Activated naive CD4-positive, alpha-beta T cell treated with anti-CD3 and anti-CD28 coated beads, Interleukin-2, amount 50 U/mL, for 72 hours (primary cell): ENCODE measurements at places on chromosomes 5 and 9. TPM values are rescaled to one million over a fixed set of nuclear protein-coding genes. Genes with fewer than 3 reads are reported as not detected.

GRCh38 chr5:102794677-102795331, 39.7 kb downstream of the PAM start:
- DNase-seq = no peak

DNA sequence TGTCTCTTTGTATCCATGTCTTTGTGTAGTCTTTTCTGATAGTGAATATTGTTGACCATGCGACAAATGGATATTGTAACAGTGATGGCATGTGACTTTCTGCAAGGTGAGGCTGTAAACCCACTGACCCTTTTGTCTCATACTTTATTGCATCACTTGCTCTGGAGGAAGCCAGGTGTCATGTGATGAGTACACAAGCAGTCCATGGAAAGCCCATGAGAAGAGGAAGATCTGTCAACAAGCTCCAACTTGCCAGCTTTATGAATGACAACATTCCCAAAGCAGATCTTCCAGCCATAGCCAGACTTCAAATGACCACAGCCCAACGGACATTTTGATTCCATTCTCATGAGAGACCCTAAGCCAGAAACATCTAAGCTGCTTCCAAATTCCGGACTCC, 450.1 kb upstream of the ACTBL2 start:
- no peak for DNase-seq

DNA sequence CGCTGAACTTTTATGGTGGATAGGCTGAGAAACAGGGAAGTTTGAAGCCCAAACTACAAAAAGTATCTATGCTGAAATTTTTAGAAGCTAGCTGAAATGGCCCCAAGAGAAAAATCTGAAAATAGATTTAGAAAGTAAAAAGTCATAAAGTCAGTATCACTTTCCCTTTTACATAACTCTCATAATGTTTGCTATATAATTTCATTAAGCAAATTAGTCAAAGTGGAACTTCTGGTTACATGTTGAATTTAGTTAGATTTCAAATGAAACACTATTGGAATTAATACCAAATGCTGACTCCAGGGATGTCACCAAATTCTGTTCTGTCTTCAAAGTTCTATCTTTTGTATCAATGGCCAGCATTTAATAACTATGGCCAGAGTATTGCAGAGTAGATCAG, 126.9 kb downstream of the TTC39B start:
- DNase-seq = no peak

DNA sequence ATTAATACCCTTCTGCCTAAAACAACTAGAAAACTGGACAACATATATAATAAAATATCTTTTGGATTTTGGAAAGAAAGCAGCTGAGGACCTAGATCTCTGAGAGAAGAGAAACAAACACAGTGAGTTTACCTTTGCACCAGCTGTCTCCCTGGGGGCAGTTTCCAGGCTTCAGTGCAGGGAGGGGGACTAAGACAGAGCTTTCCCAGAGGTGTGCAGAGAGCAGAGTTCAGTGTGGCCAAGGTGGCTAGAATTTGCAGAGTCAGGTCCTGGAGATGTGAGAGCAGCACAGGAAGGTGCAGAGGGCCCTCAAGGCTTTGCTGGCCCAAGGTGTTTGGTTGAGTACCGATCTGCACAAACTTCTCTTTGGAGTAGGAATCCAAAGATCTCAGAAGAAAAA, 26.3 kb upstream of the PTPDC1 start:
- DNase-seq = no peak

- DNase-seq = no peak
Measured at GRCh38 chr5:78221964-78222451, 72.5 kb downstream of the AP3B1 start.

DNA sequence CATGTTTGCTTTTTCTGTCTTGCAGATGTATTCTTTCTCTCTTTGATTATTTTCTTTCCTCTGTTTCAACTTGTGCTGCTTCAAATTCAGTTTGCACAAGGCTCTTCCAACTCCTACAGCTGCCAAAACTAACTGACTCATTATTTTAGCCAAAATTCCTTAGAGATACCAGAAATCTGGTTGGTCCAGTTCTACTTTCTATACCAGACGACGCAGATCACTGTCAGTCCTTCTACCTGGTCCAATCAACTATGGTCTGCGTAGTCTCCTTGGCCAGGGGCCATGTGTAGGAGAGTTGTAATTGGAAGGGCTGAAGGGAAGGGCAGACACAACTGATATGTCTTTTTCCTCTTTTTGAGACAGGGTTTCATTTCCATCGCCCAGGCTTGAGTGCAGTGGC, 51.9 kb upstream of the JAK2 start:
- DNase-seq = no peak

DNA sequence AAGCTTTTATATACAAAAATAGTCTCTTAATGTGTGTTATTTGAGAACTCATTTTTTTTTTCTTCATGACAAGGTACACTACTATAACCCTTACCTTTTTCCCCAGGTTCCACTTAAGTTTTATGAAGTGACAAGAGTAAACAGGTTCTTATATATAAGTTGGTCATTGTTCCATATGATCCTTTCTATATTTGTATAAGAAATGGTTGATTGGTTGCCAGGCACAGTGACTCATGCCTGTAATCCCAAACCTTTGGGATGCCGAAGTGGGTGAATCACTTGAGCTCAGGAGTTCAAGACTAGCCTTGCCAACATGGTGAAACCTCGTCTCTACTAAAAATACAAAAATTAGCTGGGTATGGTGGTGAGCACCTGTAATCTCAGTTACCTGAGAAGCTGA, 108.3 kb downstream of the PCSK1 start:
- DNase-seq = no peak

DNA sequence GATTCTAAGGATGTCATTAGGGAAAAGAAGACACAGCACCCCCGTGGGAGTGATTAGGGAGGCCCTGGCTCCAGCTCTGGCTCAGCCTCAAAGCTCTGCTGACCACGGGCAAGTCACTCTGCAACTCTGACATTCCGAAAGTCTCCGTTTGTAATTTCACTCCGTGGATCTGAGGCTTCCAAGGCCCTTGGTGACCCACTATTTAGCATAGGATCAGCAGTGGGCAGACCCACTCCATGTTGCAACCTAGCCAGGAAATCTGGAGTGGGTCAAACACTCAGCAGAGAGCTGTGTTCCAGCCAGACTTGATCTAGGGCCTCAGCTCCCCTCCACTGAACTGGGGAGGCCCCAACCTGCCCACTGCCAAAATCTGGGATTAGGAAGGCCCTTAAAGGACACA, 11.8 kb downstream of the PHF19 start:
- DNase-seq = no peak

- no peak for DNase-seq
Measured at GRCh38 chr9:13705918-13706317, 426.4 kb upstream of the MPDZ start.

DNA sequence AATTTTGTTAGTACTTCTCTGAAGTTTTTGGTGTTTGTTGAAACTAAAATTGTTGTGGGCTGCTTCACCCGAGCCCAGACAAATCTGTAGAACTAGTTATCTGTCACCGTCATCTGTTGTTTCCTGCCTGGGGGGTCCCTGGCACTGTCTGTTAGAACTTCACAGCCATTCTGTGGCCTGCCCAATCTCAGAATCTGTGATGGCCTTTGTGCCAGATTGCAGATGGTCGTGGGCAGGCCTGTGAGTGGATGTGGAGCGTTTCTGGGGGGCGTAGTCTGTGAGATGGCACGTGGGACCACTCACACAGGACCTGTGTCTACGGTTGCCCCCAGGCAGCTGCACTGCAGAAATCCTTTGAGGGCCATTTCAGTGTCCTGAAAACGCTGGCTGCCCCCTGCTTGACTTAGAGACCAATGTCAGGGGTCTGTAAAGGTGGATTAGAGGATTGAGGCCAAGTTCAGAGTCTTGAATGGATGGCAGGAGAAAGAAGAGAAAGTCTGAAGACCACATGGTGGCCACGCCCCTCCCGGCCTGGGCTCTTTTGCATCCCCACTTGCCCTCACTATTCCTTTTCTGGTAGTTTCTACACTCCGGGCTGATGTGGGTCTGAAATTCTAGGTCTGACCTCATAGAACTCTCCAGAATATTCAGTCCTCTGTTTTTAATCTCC, 38.3 kb downstream of the TRIO start:
- DNase-seq = no peak

- DNase-seq = no peak
Measured at GRCh38 chr5:169421677-169422076, 120.7 kb upstream of the SLIT3 start.

GRCh38 chr9:129828051-129828450, 4.1 kb upstream of the TOR1A start:
- no peak for DNase-seq

DNA sequence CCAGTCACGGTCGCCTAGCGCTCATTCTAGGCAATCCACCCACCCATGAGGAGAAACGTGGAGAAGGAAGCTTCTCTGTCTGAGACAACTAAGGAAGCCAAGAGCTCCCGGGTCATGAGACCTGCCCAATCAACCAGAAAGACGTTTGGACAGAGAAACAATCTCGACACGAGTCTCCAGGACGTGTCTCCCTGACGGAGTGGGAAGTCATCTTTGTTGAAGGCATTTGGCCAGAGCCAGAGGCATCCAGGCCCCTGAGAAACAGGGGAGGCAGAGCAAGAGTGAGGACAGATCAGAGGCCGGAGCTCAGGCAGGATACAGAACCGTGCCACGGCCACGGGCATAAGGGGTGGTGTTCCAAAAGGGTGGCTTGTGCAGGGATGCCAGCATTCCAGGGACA, 479.0 kb downstream of the SPATA31A7 start:
- DNase-seq = no peak

DNA sequence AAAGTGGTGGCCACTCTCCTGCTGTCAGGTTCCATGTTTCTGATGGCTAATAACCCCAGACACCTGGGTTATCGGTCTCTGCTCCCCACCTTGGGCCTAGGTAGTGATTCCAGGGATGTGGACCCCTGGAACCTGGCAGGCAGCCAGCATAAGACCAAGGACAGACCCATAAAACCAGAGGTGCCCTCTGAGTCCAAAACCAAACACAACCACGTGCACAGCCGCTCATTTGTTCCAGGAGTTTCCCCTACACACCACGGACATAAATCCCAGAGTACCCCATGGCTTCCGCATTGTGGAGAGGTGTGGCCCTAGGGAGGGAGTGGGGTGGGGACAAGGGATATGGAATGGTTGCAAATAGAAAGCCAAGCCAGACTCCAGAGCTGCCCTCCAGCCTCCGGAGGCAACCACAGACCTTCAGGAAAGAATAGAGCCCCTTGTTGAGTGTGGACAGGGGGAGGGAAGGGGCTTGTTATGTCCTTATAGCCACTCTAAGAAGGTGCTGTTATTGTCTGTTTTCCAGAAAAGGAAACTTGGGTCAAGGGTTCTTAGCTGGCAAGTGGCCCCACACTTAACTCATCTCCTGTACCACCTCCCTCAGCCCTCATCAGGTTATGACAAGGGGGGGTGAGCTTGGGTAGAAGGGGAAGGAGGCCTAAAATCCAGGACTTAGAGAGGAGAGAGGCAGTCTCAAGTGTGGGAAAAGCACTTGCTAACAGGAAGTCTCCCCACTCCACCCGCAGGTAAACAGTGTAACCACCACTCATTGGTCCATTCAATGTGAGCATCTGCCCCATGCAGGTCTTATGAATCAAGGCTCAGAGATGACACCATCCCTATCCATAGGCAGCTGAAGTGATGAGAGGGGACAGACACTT, 23.6 kb upstream of the CYSTM1 start:
- no peak for DNase-seq

The YTHDC2 gene
- 22.2 TPM for total RNA-seq

The SMIM32 gene
- total RNA-seq = not detected

The DMRT3 gene
- total RNA-seq = not detected

The SHOC1 gene
- not detected for total RNA-seq

The LOX gene
- not detected for total RNA-seq
